ENCODE measurements at places on chromosomes 13 and 19.

DNA sequence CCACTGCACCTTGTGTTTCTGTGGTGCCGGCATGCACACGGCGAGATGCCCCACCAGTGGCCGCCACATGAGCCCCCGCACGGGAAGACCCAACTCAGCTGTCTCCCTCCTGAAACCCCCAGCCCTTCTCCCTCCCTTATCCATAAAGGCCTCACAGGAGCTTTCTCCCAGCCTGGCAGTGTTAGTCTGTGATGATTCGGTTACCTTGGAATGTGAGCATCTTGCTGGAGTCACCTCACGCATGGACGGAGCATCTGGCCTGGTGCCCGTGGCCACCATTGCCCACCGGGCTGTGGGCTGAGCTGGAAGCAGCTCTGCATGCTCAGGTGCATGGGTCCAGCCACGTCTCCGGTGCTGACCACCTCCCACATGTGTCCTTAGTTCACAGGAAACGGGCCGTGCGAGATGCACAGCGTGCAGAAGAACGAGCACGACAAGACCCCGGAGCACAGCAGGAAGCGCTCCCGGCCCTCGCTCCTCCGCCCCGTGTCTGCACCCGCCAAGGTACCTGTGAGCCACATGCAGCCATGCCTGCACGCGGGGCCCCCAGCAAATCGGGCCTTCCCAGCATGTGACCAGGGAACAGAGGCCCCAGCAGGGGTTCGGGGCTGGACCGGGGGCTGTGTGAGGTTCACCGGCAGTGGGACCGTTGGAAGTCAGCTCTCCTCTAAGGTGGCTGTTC, 22.0 kb downstream of the SIN3B start:
- no peak for DNase-seq

GRCh38 chr13:25709088-25709487, 337.3 kb downstream of the ATP8A2 start:
- no peak for DNase-seq

DNA sequence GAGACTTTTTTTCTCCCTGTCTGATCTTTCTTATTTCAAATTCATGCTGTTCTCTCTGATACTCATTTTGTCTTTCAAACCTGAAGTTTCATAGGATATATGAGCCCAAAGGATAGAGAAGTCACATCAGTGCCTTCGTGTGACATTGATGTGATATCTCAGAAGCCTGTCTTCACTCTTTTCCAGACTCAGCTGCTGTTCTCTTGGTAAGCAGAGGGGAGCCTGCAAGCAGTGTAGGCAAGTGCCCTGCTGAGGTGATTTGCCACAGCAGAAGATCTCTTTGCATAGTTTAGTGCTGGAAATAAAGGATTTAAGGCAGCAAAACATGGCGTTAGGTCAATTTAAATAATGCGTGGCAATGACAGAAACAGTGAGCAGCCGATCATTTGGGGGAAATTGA, 346.7 kb downstream of the ITGBL1 start:
- DNase-seq = no peak

DNA sequence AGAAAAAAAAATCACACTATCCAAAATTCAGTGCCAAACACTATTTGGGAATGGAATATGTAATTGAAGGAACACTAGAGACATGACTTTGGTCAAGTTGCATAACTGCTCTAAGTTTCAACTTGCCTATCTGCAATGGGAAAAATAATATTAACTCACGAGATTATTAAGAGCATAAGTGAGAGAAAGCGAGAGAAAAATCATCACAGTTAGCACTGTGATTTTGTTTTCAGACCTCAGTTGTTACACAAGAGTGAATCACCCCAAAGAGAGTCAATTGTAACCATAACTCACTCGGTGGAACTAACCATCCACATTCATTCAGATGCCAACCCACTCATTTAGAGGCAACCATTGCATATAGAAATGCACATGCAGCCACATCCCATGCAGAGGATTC, 147.1 kb downstream of the NHLRC3 start:
- DNase-seq = no peak

DNA sequence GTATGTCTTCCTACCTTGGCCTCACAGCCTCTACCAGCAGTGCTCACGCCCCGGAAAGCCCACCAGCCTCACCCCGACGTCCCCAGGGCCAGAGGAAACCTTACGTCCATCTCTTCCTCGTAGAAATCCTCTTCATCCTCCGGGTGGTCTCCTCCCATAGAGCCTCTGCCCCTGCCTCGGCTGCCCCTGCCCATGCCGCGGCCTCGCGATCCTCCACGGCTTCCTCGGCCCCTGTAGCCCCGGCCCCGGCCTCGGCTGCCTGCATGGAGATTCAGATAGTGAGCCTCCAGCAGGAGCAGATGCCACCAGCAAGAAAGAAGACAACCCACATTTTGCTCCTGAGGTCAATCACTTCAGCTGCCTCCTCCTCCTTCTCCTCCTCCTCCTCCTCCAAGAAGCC, 27.3 kb downstream of the ZC3H4 start:
- DNase-seq = no peak

All from renal pelvis (tissue), 12 donors.